ENCODE measurements at places on chromosomes 7 and 10.

GRCh38 chr10:9076066-9076465 is 1021.6 kb downstream of the GATA3 start:
- no peak for DNase-seq

GRCh38 chr10:132545659-132546367 is 8.2 kb downstream of the INPP5A start:
- DNase-seq = no peak

DNA sequence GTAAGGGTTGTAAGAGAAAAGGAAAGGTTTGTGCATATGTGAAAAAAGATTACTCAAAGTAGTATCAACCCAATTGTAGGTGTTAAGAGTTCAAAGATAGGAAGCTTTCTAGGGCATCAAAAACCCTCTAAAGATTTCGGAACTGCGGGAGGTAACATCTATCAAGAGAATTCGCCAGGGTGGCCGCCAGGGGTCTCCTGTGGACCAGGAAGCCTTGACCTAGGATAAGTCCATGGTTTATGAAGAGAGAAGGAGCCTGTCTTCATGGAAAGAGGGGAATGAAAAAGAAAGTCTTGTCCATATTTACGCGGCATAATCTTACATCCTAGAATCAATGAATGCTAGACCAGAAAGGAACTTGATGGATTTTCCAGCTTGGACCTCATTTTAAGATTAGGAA is 140.7 kb upstream of the CALCR start:
- DNase-seq = peak; percentile 46

GRCh38 chr7:151795168-151795811 is 81.6 kb downstream of the PRKAG2 start:
- DNase-seq = no peak

DNA sequence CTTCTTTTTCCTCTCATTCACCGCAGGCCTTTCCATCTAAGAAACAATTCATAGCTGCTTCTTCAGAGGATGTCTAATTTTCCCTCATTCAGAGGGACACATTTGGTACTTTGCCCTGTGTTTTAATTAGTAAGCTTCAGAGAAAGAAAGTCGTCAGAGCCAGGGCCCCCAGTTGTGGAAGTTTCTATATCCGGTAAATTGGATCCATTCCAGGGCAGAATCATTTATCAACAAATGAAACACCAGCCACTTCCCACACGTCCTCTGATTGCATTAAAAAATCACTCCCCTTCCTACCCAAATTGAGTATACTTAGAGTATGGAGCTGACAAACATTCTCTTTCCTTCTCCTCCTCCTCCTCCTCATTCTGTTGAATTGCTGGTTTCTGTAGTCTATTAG is 205.8 kb upstream of the HDAC9 start:
- no peak for DNase-seq

DNA sequence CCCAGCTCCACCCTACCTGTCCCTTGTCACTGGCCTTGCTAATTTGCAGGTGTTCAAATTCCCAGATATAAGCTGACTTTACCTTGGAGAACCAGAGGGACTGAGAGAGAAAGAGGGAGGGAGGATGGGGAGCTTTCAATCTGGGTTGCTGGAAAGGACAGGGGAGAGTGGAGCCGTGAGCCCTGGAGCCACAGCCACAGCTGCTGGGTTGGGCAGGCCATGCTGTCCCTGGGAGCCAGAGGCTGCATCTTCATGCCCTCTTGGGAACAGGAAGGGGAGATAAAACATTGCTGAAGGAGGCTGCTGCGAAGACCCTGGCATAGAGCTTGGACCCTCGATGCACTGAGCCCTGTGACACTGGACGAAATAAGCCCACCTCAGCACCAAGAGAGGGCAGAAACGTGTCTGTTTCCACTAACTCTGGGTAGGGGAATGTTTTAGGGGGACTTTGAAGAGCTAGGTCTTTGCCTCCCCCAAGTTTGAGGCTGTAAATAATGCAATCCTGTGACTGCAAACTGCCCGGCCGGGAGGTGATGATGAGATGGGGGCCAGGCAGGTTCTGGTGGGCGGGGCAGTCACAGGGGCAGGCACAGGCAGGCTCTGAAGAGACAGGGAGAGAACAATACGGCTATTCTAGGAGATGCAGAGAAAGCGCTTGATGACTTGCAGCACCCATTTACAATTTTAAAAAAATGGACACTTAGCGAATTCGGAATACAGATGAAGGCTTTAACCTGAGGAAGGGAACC is 5.8 kb upstream of the JAKMIP3 start:
- DNase-seq = no peak

- DNase-seq = no peak
Measured at GRCh38 chr10:105691811-105692210, 1050.7 kb downstream of the SORCS3 start.

DNA sequence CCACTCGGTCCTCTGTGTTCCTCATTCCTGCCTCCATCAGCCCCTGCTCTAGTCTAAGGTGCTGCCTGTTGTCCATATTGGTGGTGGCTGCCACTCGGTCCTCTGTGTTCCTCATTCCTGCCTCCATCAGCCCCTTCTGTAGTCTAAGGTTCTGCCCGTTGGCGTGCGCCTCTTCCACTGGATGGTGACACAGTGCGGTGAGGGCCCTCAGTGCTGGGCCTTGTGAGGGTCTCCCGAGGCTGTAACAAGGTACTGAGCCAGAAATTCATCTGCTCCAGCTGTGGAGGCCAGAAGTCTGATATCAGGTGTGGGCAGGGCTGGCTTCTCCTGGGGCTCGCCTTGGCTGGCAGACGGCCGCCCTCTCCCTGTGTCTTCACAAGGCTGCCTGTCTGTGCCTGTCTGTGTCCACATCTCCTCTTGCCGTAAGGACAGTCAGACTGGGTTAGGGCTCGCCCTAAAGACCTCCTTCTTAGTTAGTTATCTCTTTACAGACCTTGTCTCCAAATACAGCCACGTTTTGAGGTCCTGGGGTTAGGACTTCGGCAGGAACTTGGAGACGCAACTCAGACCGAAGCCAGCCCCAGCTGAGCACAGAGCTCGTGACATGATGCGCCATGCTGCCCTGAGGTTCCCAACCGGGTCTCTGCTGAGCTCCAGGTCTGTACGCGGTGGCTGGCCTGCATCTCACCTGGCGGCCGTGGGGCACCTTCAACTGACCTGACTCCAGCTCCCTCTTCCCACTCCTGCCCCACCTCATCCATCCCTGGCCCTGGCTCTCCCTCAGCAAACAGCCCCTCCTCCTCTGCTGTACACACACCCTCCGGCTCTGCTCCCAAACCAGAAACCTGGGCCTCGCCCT is 181.4 kb upstream of the SHH start:
- DNase-seq = no peak

GRCh38 chr10:110681023-110681681 is 37.0 kb downstream of the RBM20 start:
- peak; percentile 56 for DNase-seq

DNA sequence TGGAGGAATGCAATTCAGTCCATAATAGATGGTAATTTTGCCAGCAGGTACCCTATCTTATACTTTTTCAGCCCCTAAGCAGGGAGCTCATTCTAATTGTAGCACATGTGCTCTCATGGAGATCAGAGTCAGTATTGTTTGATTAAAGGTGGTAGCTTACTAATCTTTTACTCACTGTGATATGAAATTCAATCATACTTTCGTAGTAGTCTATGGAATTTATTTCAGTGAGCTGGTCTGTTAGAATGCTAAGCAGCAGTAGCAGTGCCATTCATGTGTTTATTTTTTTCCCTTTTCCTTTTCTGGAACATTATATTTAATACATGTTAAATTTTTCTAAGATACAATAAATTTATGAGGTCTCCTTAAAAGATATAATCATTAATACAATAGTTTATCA is 109.0 kb downstream of the ST7 start:
- peak; percentile 54 for DNase-seq

- no peak for DNase-seq
Measured at GRCh38 chr10:23217471-23217870, 25.4 kb downstream of the PTF1A start.

DNA sequence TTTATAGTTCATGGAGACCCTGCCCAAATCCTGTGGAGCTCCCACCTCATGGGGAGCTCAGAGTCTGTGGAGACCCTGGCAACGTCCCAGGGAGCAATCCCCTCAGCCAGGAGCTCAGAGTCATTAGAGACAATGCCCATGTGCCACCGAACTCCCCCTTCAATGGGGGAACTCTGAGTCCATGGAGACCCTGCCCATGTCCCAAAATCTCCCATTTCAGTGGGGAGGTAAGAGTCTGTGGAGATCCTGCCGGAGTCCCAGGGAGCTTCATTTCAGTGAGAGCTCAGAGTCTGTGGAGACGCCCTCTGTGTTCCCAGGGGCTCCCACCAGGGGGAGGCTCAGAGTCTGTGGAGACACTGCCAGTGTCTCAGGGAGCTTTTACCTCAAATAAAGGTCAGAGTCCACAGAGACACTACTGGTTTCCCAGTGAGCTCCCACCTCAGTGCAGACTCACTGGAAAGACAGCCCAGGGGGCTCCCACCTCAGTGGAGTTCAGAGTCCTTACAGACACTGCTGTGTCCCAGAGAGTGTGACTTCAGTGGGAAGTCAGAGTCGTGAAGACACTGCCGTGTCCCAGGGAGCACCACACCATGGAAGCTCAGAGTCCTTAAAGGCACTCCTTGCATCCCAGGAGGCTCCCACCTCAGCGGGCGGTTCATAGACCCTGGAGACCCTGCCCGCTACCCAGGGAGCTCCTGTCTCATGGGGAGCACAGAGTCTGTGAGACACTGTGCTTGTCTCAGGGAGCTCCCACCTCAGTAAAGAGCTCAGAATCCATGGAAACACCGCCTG is 5.0 kb downstream of the MYO1G start:
- DNase-seq = peak; percentile 39

- no peak for DNase-seq
Measured at GRCh38 chr7:20340839-20341238, 10.1 kb downstream of the ITGB8 start.

- DNase-seq = peak; percentile 25
Measured at GRCh38 chr7:16960337-16960965, 78.7 kb upstream of the AGR3 start.

GRCh38 chr10:5155951-5156350 is 29.0 kb downstream of the AKR1C8 start:
- no peak for DNase-seq

DNA sequence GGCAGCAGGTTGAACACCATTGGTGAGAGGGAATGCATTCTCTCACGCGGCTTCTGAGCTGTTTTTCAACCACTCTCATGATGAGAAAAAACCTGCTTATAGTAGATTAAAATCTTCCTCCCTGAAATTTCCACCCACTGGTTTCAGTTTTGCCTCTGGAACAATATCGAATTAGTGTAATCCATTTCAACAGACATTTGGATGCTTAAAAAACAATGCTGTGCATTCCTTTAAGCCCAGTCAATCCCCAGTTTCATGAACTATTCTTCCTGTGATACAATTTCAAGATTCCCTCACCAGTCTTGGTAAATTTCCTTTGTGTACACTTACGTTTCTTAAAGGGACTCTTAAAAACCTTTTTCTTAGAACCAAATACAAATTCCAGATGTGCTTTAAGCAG is 89.6 kb downstream of the ITIH5 start:
- DNase-seq = no peak

- no peak for DNase-seq
Measured at GRCh38 chr7:50347693-50348092, 43.2 kb downstream of the IKZF1 start.

- DNase-seq = peak; percentile 28
Measured at GRCh38 chr7:20327055-20327454, 3.6 kb upstream of the ITGB8 start.

GRCh38 chr10:88213065-88213605 is 349.7 kb downstream of the PTEN start:
- DNase-seq = no peak

DNA sequence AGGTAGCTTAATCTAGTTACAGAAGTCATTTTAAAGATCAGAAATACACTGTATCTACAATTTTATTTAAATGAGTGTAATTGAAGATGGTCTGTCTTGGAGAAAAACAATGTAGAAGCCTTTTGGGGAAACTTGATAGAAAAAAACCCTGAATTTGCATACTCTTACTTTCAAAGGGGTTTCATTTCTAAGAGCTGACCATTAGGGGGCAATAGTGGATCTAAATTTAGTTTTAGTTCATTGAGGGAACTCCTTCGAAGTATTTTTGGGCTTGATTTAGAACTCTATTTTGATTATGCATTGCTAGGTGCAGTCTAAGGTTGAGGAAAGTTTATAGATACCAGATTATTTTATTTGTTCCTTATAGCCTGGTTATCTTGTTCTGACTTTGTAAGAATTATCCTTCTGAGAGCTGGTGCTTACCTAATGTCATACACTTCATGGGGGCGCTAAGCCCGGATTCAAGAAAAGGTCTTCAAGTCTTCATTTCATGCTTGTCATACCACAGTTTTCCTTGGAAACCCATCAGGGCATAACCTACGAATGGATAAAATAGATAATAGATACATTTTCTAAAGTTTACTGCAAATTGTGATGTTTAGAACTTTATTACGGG is 69.1 kb upstream of the MXI1 start:
- DNase-seq = peak; percentile 69
